ENCODE measurements at places on chromosomes 1 and 21. TPM values are rescaled to one million over a fixed set of nuclear protein-coding genes. Genes with fewer than 3 reads are reported as not detected.

The ZNF683 gene
- not detected for total RNA-seq

The AADACL4 gene
- total RNA-seq: not detected

The CELA3B gene
- not detected for total RNA-seq

The LEFTY2 gene
- total RNA-seq: 0.15 TPM

The XCL2 gene
- not detected for total RNA-seq

The SPRR2F gene
- total RNA-seq: not detected

The NPHS2 gene
- not detected for total RNA-seq

The S100A14 gene
- total RNA-seq: 2.0 TPM

The GBP2 gene
- 6.6 TPM for total RNA-seq

The DCST1 gene
- not detected for total RNA-seq

The TCEA3 gene
- 84.6 TPM for total RNA-seq

The ETV3L gene
- not detected for total RNA-seq

The OR2T5 gene
- total RNA-seq: not detected

The LIPI gene
- not detected for total RNA-seq

The RHBG gene
- total RNA-seq: 19.9 TPM

The GBP5 gene
- total RNA-seq: not detected

The MCOLN3 gene
- total RNA-seq: 0.04 TPM

The TMEM50A gene
- total RNA-seq: 51.2 TPM

The GNAT2 gene
- 0.20 TPM for total RNA-seq

The TRIM17 gene
- 0.64 TPM for total RNA-seq

The CASQ2 gene
- not detected for total RNA-seq

The C1orf167 gene
- not detected for total RNA-seq
